ENCODE measurements at places on chromosomes 5 and 9.

GRCh38 chr5:150676578-150676977, 15.5 kb downstream of the MYOZ3 start:
- DNase-seq, result no peak

- DNase-seq, result no peak
Measured at GRCh38 chr5:171578049-171578828, 158.8 kb downstream of the FGF18 start.

GRCh38 chr5:120869831-120870230, 405.7 kb downstream of the PRR16 start:
- DNase-seq, result no peak

- no peak for DNase-seq
Measured at GRCh38 chr5:33401482-33402390, 39.0 kb upstream of the TARS1 start.

DNA sequence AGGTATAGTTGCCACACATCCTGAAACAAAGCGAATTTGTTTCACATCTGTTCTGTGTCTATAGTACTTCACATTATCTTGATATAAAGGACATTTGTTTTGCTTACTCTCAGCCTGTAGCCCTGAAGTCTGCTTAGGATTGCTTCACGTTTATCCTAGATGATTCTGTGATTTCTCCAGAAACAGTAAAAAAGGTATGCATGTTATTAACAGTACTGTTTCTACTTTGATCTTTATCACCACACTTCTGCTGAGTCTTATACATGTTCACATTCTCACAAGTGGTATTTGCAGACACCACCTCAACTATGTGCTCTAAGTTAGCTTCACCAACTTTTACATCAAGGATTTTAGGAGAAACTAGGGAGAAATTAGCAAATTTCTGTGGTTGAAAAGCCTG, 47.4 kb upstream of the ADAMTS19 start:
- no peak for DNase-seq

- peak; percentile 25 for DNase-seq
Measured at GRCh38 chr9:132670457-132671391, at the start of gene GTF3C4. Gene GTF3C4 (plus strand): TSS chr9:132670464. CDS start chr9:132670599, 135 bp downstream.

DNA sequence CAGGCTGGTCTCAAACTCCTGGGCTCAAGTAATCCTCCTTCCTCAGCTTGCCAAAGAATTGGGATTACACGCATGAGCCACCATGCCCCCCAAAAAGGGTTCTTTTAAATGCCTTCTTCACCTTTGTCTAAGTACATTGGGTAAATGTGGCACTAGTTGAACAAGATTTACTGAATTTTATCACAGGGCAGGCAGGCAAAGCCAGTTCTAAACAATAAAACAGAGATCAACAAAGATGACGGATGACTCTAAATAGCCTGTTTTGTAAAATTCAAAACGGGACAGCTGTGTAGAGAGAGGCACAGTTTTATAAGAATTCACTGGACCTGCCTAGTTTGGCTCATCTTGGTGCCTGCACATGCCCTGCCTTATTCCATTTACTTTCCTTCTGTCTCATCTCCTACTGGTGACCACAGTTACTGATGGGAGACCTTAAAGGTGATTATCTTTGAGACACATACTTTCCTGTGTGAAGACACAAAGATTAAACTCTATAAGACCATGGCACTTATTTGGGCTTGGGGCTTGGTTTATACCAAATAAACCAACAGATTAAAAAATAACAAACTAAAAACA, 149.6 kb upstream of the DMRT1 start:
- no peak for DNase-seq

GRCh38 chr9:68808338-68808890, 103.4 kb downstream of the PIP5K1B start:
- DNase-seq, result no peak

- no peak for DNase-seq
Measured at GRCh38 chr5:83608122-83608521, 112.5 kb downstream of the HAPLN1 start.

DNA sequence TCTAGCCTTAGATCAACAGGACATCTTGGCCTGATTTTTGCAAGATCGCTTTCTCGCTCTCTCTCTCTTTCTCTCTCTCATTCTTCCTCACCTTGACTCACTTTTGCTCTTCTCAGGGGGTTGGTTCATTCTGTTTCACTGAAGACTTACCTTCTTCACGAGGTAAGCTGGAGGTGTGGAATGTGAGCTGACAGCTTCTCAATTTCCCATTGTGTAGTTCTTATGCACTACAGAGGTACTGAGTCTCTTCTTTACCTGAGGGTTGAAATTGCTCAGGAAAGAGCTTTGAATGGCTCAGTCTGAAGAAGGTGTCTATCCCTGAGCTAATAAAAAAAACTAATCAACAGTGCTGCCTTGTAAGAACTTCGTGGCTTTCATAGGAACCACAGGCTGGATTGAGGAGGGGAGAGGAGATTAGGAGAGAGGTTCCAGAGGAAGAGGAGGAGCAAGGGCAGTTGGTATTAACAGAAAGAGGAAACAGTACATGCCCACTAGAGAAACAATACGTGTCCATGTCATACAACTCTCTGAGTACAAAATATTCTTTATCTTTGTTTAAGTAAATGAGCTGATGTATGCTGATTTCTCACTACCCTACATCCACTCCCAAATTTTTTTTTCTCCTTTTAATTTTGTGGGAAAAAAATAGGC, 192.2 kb downstream of the TMEM167A start:
- no peak for DNase-seq

GRCh38 chr9:37747271-37747753, 6.3 kb upstream of the TRMT10B start:
- DNase-seq, result peak; percentile 54

DNA sequence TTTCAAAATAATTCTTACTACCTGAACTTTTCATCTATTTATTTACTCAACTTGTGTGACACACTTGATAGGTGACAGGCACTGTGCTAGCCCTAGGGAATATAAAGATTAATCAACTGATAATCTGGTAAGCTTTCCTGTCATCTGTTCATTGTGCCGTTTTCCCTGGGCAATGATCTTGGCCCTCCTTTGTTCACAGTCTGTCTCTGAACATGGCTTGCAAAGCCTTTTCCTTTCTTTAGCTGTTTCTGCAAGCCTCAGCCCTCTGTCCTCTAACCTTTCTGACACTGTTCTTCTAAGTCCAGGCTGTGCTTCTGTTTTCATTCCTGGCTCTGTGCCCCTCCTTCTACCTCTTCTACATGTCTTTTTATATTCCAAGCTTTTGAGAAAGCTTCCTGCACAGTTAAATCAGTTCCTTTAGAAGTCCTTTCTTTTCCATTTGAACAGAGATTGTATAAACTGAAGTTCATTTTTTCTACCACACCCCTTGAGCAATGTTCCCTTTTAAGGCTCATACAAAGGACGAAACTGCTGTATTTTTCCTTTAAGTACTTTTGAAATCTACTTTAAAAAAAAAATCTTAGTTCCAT, 803.0 kb upstream of the ZNF608 start:
- no peak for DNase-seq

DNA sequence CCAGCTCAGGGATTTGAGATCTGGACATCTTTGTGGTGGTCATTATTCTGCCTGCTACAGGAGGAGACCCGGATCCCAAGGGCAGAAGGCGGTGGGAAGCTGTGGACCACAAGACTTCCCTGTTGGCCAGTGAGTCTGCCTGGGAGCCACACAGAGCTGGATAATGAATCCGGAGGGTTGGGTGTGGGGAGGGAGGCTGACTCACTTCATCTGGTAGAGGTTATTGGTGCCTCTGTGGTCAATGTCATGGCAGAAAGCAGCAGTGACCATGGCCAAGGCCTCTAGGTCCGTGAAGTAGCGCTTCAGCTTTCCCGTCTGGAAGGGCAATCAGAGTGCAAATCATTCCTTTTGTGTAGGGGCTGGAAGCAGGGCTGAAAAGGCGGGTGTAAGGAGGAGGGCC, 58.5 kb downstream of the PDE6A start:
- DNase-seq, result no peak

- DNase-seq, result no peak
Measured at GRCh38 chr5:154060606-154061005, 21.8 kb downstream of the MFAP3 start.

DNA sequence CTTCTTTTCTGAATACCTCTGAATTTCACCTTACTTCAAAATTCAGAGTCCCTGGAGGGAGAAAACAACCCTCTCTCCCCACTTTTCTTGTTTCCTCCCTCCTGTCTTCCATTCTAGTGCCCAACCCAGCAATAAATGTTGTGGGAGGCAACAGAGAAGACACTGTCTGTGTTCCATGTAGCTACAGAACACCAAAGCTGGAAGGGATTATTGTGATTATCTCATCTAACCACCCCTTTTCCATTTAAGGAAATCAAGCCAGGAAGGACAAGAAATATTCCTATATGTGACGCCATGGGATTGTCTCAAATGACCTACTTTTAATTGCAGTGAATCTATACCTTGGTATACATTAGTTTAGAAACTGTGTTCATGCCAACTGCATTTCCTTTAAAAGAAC, 476.6 kb upstream of the TNC start:
- DNase-seq, result no peak

GRCh38 chr9:88084357-88085183, 53.7 kb downstream of the SPATA31C2 start:
- no peak for DNase-seq

DNA sequence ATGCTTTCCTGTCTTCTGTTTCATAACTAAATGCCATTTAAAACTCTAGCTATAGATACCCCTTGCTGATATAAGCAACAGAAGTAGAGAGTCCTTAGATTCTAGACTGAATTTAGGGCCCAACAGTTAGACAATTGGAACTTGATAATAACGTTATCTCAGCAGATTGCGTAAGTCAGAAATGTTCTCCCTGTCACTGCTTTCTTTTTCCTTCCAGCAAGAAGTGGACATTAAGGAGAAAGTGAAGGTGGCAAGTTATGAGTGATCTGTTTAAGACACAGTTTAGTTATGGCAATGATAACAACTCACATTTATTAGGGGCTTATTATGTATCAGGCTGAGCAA, 6.9 kb upstream of the GLIS3 start:
- no peak for DNase-seq

DNA sequence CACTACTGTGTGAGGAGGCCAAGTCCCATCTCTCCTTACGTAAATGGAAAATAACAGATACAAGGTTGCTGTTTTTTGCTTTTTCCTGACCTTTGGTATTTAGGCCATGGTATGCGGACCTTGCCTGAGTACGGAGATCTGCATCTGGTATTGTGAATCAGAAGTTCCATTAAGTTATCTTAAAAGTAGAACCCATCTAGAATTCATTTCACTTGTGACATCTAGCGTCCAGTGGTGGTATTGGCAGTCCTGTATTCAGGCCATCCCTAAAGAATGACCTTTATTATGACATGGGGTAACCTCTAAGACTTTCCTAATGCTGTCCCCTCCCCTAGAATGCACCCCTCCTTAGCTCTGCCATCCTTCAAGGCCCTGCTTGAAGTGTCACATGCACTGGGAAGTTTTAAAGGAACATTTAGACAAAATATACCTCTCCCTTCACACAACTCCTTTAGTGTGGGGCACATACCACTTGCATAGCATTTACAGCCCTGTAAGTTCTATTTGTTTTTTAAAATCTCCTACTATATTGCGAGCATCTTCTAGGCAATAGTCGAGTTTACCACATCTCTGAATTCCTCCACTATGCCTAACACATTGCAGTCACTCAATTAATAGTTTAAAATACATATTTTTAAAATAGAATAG, 1.9 kb upstream of the SPDL1 start:
- DNase-seq, result peak; percentile 56

- DNase-seq, result no peak
Measured at GRCh38 chr5:14572836-14573235, 8.8 kb upstream of the OTULINL start.

GRCh38 chr9:123267481-123268198, 746 bp downstream of the STRBP start:
- DNase-seq, result no peak

- no peak for DNase-seq
Measured at GRCh38 chr5:143153332-143154119, 250.0 kb downstream of the NR3C1 start.

GRCh38 chr5:891117-891836, 1.3 kb downstream of the BRD9 start:
- no peak for DNase-seq

DNA sequence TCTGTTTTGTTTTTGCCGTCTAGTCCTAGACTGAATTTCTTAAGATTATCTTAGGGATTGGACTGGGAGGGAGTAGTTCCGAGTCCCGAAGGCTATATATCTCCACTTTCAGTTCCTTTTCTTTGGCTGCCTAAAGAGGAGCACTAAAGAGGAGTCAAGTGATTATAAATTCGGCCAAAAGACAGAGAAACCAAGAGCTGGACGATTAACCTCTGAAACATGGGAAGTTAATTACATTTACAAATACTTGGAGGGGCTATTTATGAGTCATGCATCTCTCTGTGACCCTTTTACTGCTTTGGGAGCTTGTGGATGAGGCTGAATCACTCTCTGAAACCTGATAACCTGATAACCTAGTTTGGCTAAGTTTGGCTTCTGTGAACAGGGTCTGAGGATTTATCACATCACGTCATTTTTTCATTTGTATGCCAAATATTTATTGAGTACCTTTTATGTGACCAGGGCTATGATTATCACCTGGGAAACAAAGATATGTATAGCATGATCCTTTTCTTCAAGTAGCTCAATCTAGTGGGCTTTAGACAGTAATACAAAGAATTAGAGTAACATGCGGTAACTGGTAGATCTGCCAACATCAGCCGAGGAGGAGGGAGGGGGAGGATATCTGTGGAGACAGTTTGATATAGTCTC, 180.9 kb downstream of the CD180 start:
- DNase-seq, result no peak

DNA sequence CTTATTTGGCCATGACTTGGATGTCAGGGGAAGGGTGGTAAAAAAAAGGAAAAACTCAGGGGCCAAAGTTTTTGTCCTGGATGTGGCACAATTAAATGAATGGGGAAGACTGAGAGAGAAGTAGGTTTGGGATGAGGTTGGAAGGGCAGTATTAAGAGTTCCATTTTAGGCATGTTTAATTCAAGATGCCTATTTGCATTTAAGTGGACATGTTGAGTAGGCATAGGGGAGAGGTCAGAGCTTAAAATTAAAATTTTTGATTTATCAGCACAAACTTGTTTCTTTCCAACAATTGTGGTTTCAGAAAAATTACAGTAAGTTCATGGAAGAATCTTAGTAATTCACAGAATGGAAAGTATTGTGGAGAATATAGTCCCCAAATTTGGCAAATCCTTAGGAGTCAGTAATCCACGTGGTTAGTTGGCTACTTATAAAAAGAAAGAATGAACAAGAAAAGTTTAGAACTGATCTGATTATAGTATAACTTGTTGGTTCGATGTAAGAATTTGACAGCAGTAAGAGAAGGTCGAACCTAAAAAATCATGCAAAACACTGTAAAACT, 265.9 kb downstream of the SAXO1 start:
- DNase-seq, result no peak

DNA sequence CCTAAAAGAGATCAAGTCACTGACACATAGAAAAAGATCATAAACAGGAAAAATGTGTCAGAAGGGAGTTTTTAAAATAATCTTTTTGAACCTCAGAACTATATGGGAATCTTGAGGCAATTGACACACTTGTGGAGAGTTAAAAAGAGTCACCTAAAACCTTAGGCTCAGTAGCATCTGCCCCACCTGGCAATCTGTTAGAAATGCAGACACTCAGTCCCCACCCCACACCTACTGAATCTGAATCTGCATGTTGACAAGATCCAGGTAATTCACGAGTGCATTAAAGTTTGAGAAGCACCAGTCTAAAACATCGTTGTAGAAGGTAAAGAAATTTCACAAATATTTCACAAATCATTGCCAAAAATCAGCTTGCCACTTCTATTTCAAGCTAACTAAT, 388.3 kb downstream of the NR2F1-AS1 start:
- DNase-seq, result no peak
